Breast epithelium (tissue), 4 donors: ENCODE measurements at places on chromosomes 6 and 20. TPM values are rescaled to one million over a fixed set of nuclear protein-coding genes. Genes with fewer than 3 reads are reported as not detected.

SGK2 gene
- 6.4 TPM for total RNA-seq

RPS6KA2 gene
- total RNA-seq: 56.4 TPM

PLAGL1 gene
- 17.8 TPM for total RNA-seq

HSPA1L gene
- total RNA-seq: 1.3 TPM

OTOR gene
- not detected for total RNA-seq

PTGIS gene
- total RNA-seq: 41.7 TPM

CPXM1 gene
- 45.4 TPM for total RNA-seq

STMN3 gene
- total RNA-seq: 17.7 TPM

TFAP2D gene
- total RNA-seq: not detected

ACSS2 gene
- total RNA-seq: 70.1 TPM

TNFRSF21 gene
- 21.4 TPM for total RNA-seq

TP53TG5 gene
- total RNA-seq: 1.3 TPM

MICAL1 gene
- total RNA-seq: 25.5 TPM

TAGAP gene
- total RNA-seq: 2.9 TPM

DNA sequence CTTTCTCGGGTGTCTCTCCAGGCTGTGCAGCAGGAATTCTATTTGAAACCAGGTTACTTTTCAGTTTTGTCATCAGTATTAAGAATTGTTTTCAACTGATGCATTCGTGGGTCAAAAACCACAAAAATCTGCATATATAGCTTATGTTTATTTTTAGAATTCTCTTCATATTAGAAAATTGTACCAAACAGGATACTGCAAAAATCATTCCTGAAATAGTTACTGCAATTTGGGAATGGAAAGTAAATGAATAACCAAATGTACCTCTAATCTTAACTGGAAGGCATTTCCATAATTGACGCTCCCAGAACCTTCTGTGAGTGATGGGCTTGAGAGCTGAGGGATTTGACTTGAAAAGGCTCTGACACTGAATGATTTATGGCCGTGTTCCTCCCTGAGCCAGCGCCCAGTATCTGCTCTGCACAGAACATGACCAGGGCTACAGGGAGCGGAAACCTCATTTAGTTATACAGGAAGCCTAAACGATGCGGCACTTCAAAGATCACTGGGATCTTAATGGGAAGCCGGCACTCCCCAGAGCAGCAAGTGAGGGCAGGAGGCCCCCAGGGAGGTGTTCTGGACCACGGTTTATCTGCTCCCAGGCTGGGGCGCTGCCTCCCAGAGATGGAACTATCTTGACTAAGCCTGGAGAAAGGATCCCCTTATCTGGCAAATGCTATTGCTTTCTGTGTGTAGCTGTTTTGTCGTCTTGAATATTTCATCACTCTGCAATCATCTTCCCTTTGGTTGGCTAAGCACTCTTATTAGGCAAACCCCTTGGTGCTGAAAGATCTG lies 446.0 kb downstream of the QKI start:
- no peak for DNase-seq

DNA sequence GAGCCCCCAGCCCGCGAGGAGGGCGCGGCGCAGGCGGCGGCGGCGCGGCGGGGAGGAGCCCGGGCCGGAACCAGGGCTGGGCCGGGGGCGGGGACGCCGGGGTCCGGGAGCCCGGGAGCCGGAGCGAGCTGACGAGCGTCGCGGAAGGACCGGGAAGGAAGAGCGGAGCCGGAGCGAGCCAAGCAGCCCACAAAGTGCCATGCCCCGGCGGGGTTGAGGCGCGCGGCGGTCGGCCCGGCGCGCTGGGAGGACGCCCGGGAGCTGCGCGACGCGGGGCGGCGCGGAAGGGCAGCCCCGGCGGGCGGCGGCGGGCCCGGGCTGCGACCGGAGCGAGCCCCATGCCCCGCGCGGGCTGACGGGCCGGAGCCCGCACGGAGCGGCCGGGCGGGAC lies 289 bp downstream of the FOXP4 start:
- no peak for DNase-seq

DNA sequence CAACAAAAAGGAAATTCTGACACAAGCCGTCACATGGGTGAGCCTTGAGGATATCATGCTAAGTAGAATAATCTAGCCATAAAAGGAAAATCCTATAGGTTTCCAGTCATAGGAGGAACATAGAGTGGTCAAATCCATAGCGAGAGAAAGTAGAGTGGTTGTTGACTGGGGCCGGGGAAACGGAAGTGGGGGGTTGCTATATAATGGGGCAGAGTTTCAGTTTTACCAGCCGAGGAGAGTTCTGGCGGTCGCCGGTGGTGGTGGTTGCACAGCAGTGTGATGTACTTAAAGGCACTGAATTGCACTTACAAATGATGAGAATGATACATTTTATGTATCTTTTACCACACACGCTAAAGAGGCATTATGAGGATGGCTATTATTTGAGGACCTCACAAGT lies 4.9 kb downstream of the GPR31 start:
- DNase-seq: no peak

DNA sequence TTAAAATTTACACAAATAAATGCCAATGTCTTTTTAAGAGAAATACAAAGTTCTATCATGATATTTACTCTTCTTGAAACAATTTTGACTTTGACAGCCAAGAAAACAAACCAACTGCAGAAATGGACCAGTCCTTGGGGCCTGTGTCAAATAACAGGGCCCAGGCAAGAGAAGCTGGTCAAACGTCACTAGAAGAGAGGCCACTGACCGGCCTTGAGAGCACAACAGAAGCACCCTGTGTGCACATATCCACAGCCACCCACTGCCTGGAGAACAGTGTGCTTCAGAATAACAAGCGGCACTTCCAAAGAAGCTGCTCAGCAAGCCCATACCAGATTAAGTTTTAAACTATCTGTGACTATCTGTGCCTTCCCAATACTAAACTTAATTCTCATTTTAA lies 14.8 kb downstream of the APMAP start:
- DNase-seq: no peak

GRCh38 chr6:33029328-33030184 lies 20.2 kb upstream of the HLA-DOA start:
- no peak for DNase-seq

DNA sequence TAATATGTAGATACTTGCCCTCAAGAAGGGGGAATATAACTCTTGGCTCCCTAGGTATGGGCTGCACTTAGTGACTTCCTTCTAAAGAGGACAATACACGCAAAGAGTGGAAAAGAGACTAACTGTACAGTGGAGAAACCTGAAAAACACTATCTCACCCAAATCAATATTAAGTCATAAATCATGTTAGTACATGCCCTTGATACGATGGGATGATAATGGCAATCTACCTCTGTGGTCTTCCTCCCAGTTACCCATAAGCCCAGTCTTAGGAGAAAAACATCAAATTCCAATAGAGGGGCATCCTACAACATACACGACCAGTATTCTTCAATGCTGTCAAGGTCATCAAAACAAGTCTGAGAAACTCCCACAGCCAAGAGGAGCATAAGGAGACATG lies 1.3 kb downstream of the TRIM26 start:
- no peak for DNase-seq

GRCh38 chr6:2810092-2810671 lies 31.5 kb downstream of the SERPINB1 start:
- DNase-seq: no peak

DNA sequence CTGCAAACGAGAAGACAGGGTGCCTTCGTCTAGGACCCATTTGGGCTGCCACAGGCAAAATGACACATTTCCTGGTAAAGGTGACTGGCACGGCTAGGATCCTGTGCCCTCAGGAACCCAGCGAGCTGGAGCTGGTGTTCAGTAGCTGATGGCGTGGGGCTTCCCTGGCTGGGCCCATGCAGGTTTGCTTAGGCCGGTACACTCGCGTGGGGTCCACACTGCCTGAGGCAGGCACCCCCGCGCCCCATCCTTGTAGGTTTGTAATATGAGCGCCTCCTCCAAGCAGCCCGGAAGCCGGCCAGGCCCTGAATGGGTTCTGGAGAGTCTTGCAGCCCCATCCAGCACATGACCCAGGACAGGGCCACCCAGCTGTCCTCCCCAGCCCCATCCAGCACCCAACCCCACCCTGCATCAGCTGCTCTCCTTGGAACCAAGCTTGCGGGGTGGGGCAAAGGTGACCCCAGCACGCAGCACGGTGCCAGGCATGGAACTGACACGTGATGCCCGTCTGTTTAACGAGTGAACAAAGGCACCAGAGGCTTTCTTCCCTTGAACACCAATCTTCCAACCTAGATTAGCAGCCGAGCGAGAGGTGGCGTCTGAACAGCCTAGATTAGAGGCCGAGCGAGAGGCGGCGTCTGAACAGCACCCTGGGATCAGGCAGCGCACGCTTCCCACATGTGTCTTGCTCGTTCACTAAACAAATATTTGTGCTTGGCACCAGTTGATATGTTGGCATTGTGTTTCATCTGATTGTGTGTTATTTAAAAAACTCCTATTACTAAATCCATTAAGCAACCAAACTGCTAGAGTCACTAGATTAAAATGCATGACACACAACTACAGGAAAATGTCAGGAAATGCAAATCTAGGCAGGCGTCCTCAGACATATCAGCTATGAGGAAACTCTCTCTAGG lies 112.1 kb downstream of the DLL1 start:
- DNase-seq: no peak

DNA sequence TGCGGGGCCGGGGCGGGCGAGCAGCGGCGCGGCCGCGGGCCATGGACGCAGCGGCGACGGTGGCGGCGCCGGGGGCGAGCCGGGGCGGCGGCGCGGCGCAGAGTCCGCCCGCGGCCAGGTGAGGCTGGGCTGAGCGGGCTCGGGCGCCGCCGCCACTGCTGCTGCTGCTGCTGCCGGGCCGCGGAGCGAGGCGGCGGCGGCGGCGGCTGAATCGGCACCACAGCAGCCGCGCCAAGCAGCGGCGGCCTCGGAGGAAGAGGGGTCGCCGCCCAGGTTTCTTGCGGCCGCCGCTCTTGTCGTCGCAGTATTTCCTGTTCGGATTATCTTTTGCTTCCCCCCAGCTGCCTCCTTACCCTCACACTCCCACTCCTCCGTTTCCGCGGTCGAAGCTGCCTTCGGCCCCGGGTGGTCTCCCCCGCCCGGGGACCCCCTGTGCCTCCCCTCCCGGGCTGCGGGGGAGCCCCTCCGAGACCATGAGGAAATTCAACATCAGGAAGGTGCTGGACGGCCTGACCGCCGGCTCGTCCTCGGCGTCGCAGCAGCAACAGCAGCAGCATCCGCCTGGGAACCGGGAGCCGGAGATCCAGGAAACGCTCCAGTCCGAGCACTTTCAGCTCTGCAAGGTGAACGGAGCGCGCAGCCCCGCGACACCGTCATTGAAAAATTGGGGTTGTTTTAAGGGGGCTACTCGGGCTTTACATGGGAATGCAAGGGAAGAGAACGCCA lies at the start of gene STXBP5:
STXBP5 (plus strand) TSS at position 358 of the 726 bp plus-strand sequence; CDS start at position 474, 116 bp downstream.
- no peak for DNase-seq

GRCh38 chr20:3679749-3680700 lies 1.8 kb downstream of the ADAM33 start:
- no peak for DNase-seq

DNA sequence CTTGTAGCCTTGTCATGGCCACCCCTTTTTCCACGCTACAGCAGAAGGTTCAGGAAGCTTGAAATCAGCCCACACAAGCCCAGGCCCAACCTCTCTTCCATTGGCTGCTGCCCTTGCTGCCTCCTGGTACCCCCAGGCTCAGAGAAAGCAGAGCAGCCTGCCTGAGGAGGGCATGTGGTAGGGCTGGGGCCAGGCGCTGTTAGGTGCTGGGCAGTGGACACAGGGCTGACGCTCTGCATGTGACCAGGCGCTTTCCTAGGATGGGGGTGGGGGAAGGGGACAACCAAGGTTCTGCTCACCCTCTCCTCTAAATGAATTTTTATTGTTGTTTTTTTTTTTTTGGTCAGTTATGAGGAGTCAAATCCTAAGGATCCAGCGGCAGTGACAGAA lies 36.3 kb upstream of the ID1 start:
- DNase-seq: no peak

DNA sequence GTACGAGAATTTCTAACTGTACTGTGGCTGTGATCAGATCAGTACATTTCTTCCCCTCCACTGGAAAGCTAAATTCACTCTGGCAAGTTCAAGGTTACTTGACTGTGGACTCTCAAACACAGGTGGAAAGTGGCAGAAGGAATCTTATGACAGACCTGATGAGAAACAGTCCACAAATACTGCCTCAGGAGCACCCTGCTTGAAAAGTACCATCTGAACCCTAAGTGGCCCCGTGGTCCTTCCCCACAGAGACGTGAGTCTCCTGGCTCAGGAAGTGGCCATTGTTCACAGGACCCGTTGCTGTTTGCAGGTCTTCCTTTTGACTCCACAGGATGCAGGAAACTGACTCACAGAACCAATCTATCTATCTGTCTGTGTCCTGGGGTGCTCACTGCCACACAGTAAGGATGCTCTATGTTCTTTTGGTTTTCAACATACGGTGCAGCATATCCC lies 47.5 kb upstream of the NHSL1 start:
- no peak for DNase-seq
